Fibroblast of skin of abdomen (primary cell): ENCODE measurements at places on chromosomes 4 and X.

DNA sequence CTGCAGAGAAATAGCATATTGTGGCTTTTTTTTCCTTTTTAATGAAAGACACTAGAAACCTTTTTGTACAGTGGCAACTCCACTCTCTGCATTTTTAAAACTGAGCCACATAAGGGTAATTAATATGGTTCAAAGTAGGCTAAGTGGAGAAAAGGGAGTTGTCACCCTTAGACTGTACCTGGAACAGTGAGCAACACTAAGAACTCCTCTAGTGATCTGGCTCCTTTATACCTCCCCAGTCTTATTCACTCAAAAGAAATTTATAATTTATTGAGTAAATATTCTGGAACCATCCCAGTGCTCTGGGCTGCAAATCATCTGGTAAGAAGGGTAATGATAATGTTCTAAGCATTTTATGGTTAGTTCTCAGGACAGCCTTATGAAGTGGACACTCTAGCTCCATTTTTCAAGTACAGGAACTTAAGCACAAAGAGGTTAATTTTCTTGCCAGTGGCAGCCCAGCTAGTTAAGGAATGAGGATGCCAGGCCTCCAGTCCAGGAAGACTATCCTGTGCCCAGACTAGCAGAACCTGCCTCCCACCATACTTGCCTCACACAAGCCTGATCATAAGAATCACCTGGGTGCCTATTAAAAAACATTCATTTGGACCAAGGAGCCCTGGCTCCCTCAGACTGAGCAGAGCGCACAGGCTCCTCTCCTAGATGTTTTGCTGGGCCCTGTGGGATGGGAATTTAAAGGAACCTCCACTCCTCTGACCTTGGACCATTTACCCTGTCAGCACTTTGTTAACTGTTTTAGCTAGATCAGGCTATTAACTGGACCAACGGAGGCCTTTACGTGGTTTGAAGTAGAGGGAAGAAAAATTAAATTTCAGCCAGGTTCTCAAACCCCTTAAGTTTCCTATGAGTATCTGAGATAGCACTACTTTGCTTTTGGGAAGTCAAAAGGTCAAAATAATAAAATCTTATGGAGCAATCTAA lies 102.6 kb downstream of the PDE5A start:
- peak; percentile 47 for DNase-seq

DNA sequence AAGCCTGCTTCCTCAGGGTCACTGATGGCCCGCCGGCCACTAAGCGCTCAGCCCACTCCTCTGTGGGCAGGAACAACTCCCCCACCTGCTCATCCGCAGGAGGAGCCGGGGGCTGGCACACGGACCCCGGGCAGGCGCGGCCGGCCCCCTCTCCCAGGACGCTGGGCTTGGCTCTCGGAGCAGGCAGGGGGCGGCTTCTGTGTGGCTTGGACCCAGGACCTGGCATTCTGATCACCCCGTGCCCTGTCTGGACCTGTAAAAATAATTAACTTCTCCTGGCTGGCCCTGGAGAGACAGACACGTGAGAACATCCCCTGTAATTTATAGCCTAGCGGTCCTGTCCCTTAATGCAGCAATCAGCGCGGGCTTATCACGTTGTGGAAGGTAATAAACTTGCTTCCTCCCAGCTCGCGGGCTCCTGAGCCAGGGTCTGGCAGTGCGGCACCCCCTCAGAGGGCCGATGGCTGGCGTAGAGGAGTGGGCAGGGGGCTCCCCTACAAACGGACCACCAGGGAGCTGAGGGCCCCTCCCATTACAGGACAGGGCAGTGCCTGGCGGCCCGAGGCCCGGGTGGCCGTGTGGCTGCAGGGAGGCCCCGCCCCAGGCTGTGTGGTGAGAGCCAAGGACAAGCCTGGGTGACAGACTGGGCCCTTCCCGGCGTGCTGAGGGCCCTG lies 84.5 kb upstream of the NKX1-1 start:
- DNase-seq: no peak

DNA sequence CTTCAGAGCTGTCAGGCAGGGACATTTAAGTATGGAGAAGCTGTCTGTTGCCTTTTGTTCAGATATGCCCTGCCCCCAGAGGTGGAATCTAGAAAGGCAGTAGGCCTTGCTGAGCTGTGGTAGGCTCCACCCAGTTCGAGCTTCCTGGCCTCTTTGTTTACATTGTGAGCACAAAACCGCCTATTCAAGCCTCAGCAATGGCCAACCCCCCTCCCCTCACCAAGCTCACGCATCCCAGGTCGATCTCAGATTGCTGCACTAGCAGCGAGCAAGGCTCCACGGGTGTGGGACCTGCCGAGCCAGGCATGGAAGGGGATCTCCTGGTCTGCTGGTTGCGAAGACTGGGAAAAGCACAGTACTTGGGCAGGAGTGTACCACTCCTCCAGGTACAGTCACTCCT lies 59.3 kb downstream of the ZNF674 start:
- no peak for DNase-seq

- no peak for DNase-seq
These were observed 45.2 kb downstream of the PRSS12 start for GRCh38 chr4:118307643-118308042.

GRCh38 chr4:53015681-53016080 lies 153.6 kb downstream of the RASL11B start:
- DNase-seq: peak; percentile 72

DNA sequence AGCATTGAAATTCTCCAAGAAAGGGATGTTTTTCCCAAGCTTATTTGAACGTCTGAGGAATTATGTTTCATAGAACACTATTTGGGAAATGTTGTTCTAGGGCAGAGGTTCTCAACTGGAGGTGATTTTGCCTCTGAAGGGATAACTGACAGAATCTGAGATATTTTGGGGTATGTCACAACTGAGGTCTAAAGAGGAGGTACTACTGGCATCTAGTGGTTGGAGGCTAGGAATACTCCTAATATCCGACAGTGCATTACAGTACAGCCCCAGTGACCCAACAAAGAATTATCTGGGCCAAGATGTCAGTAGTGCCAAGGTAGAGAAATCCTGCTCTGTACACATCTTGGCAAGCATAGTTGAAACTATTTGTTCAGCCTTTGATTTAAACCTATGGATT lies 6.4 kb downstream of the HSPA4L start:
- DNase-seq: no peak
